ENCODE measurements at places on chromosomes 3 and 15.

DNA sequence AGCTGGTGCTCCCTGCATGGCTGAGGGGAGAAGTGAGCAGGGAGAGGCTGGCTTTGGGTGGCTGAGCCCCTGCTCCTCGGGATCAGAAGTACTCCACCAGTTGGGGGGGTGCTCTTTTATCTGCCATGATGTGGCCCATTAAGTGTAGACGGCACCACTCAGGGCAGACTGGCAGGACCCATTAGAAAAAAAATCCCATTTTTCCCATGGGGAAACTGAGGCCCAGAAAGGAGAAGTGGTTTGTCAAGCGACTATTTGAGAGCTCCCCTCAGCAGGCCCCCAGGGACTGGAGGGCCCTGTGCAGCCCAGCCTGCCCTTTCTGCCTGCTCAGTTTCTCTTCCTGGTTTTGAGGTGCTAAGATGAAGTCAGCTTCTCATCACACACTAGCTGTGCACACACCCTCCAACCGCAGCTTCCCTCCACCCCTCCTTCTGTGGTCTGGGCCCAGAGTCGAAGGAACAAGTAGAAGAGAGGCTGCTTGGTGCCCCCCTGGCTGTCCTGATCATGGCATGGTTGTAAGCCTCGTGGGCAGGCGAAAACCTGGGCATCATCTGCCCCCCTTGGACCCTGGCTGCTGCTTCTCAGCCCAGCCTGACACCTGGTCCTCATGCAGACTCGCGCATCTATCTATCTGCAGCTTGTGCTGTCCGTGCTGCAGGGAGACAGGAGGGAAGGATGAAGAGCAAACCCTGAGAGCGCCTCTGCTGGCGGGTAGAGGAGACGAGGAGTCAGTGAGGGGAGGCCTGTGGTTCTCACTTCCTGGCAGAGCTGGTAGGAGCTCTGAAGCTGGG is 5.6 kb downstream of the CSK start:
- peak overlapping the region; percentile 89 for H3K4me3 ChIP-seq
- DNase-seq: peak; percentile 94
- peak overlapping the region; percentile 99 for H3K27ac ChIP-seq
- no peaks in the 10 kb centered on the region for H3K27me3 ChIP-seq

GRCh38 chr3:176968631-176969030 is 228.7 kb downstream of the TBL1XR1 start:
- no peak overlapping the region for H3K27ac ChIP-seq
- no peaks in the 10 kb centered on the region for H3K4me1 ChIP-seq
- H3K36me3 ChIP-seq: no peaks in the 10 kb centered on the region
- DNase-seq: no peak

DNA sequence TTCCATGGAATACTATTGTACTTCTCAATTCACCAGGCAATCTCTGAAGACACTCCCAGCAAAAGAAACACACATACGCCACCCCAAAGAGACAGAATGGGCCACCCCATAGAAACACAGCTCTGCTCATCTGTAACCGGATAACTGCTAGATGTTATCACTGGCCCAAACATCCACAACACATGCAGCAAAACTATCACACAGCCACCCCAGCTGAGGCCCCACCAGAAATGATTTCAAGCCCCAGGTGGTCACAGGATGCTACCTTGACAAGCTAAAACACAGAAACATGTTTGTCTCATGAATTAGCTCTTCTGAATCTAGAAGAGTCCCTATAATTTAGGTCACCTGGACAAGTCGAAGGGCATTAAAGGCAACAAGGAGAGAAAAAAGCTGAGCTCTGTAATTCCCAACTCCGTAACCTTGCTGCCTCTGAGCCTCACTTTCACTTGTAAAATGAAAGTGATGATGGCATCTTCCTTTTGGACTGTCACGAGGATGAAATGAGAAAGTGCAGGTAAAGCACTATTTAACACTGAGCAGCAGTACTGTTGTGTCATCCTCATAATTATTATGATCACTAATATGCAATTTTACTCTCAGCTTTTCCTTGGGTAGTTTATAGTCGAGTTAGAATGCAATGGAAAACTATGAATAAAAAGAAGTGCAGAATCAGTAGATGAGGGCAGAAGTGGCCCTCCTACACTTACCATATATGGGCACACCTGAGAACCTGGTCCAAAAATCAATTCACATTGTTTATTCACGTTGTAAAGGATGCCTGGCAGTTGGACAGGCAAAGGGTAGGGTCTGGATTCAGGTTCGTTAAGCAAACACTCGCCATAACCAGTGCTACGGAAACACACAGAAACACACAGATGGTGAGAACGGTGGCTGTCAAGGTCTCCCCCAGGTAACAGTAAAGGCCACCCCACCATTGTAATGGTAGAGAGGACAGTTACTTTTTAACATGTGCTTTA is 38.6 kb downstream of the ADAMTS9 start:
- DNase-seq: no peak
- H3K4me3 ChIP-seq: no peak overlapping the region
- no peaks in the 10 kb centered on the region for H3K27me3 ChIP-seq
- no peak overlapping the region for H3K27ac ChIP-seq
- no peaks in the 10 kb centered on the region for H3K4me1 ChIP-seq

- H3K4me1 ChIP-seq: peaks cover 10% of the 10 kb centered on the region
- DNase-seq: no peak
- no peaks in the 10 kb centered on the region for H3K36me3 ChIP-seq
- no peaks in the 10 kb centered on the region for H3K27me3 ChIP-seq
Measured at GRCh38 chr15:63463036-63463435, 41.4 kb upstream of the USP3 start.

- no peak overlapping the region for H3K4me3 ChIP-seq
- no peak overlapping the region for H3K27ac ChIP-seq
- no peak for DNase-seq
- H3K36me3 ChIP-seq: no peaks in the 10 kb centered on the region
- peaks cover 14% of the 10 kb centered on the region for H3K27me3 ChIP-seq
Measured at GRCh38 chr3:8739757-8740504, 6.3 kb downstream of the CAV3 start.

DNA sequence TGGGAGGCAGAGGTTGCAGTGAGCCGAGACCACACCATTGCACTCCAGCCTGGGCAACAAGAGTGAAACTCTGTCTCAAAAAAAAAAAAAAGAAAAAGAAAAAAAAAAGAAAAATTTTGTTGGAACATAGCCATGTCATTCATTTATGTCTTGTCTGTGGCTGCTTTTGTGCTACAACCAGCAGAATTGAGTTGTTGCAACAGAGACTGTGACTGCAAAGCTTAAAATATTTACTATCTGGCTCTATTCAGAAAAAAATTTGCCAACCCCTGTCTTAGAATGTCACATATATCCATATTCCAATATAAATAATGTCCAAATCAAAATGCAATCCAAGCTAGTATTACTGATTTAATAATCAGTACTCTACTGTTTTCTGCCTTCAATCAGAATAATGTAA is 25.1 kb downstream of the CD80 start:
- H3K4me3 ChIP-seq: no peak overlapping the region
- peaks cover 5% of the 10 kb centered on the region for H3K36me3 ChIP-seq
- no peaks in the 10 kb centered on the region for H3K27me3 ChIP-seq
- DNase-seq: no peak
- no peak overlapping the region for H3K27ac ChIP-seq

DNA sequence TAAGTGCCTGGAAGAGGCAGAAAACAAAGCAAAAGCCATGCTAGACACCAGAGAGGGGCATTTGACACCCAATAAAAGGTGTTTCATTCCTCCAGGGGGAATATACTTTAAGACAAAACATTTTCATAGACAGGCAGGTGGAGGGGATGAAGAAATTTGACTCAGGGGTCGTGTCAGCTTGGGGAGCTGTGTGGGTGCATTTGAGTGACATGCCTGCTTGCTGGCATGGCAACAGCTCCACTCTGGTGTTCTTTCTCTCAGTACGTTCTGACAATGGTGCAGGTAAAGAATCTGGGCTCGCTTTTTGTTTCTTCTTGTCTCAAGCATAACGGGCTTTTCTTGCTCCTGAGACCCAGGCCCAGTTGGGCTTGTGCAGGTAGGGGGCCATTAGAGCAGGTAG is 292.9 kb upstream of the ATP10A start:
- H3K27ac ChIP-seq: no peak overlapping the region
- H3K4me3 ChIP-seq: no peak overlapping the region
- DNase-seq: no peak
- peaks cover 34% of the 10 kb centered on the region for H3K27me3 ChIP-seq
- no peaks in the 10 kb centered on the region for H3K4me1 ChIP-seq
- H3K36me3 ChIP-seq: no peaks in the 10 kb centered on the region

Data from activated naive CD8-positive, alpha-beta T cell treated with anti-CD3 and anti-CD28 coated beads for 36 hours (primary cell).